Stimulated activated memory B cell treated with anti-CD40 and anti-IgM and Interleukin-4, amounts not matched to agents 10 μg/mL and 1 μg/mL and 100 μg/mL, for 72 hours (primary cell): ENCODE measurements at places on chromosomes 13 and 19.

GRCh38 chr19:10187315-10187714 is 7.4 kb downstream of the DNMT1 start:
- no peak for ATAC-seq

GRCh38 chr19:20244356-20244755 is 77.3 kb downstream of the ZNF486 start:
- ATAC-seq = no peak

GRCh38 chr19:35863018-35863417 is 5.4 kb upstream of the APLP1 start:
- no peak for ATAC-seq

DNA sequence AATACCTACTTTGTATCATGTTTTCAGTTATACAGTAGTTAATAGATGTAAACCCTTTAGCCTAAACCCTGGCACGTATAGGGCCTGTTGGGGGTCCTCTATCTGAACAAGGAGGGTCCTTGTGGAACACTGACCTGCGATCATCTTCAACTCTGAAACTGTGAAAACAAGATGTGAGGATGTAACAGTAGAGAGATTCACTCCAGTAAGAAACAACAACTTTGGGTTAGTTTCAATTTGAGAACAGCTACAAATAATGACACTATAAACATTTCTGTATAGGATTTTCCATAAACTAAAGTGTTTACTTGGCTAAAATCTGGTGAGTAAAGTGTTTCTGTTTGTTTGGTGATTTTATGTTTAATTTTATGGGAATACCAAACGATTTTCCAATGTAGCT is 2.1 kb downstream of the CLC start:
- ATAC-seq = no peak

DNA sequence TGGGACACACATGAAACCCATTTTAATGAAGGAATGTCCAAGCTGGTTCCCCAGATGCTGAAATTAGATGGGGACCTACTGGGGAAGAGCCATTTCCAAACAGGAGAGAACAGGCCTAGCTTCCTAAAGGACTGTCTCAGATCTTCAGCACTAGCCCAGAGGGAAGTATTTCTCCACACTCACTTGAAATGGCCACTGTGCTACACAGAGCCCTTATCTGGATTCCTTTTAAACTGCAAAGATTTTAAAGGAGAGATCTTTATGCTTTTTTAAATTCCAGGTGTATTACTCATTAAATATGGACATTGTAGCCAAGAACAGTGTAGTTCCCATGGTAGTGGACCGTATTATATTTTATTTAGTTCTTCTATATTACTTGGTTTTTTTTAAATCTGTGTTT is 255.3 kb downstream of the SHISA2 start:
- ATAC-seq = no peak
